ENCODE measurements at places on chromosomes 2 and 18.

DNA sequence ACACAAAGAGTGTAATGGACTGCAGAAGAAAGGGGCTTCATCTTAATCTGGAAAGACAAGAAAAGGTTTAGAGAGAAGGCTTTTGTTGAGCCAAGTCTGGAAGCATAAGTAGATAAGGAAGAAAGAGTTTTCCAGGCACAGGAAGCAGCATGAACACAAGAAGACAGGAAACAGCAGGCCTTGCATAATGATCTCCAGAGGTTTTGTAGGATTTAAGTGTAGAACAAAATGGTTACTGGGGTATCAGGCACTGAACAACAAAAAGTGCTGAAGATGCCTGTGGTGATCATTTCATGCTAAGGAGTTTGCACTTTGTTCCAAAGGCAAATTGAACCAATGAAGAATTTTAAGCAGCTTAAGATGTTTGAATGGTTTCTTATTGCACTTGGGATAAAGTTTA is 281.6 kb upstream of the TANK start:
- no peak for DNase-seq

GRCh38 chr2:33217406-33217805 is 259.0 kb upstream of the RASGRP3 start:
- no peak for DNase-seq

DNA sequence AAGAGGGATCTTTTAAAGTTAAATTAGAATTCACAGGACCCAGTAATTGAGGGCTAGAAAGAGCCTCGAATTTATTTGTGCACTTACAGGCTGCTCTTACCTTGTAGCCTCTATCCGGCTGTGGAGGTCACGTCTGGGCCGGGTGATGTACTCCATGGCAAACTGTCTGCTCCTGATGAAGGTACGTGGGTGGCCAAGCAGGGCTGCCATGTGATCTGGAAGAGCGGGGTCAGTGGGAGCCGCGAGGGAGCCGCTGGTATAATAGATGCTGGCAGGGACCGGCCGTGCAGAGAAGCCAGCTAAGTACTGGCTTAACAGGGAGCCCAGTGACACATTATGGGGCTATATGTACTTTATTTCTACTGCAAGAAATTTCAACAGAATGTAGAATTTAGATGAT is 59.2 kb downstream of the ADI1 start:
- no peak for DNase-seq

GRCh38 chr18:55585065-55585919 is 2.7 kb downstream of the TCF4 start:
- DNase-seq, result no peak

DNA sequence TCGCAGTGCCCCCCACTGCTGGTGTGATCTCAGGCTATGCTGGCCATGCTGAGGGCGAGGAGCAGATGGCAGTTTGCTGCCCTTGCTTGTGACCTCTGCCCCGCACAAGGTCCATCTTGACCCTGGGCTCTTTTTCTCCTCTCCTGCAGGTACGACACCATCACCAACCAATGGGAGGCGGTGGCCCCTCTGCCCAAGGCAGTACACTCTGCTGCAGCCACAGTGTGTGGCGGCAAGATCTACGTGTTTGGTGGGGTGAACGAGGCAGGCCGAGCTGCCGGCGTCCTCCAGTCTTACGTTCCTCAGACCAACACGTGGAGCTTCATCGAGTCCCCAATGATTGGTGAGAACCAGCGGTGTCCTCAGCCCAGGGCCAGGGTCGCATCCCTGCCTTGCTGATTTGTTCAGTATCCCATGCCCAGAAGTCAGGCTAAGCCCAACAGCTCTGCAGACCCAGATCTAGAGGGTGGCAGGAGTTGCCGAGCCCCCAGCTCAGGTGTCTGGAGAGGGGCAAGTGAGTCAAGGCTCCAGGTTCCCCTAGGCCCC is 223.8 kb downstream of the ATAD2B start:
- no peak for DNase-seq

GRCh38 chr2:105760639-105761337 is 16.1 kb downstream of the NCK2 start:
- no peak for DNase-seq

- DNase-seq, result no peak
These were observed 172.2 kb downstream of the LDLRAD4 start for GRCh38 chr18:13390711-13391110.

GRCh38 chr2:183606718-183607085 is 482.5 kb downstream of the NUP35 start:
- no peak for DNase-seq

DNA sequence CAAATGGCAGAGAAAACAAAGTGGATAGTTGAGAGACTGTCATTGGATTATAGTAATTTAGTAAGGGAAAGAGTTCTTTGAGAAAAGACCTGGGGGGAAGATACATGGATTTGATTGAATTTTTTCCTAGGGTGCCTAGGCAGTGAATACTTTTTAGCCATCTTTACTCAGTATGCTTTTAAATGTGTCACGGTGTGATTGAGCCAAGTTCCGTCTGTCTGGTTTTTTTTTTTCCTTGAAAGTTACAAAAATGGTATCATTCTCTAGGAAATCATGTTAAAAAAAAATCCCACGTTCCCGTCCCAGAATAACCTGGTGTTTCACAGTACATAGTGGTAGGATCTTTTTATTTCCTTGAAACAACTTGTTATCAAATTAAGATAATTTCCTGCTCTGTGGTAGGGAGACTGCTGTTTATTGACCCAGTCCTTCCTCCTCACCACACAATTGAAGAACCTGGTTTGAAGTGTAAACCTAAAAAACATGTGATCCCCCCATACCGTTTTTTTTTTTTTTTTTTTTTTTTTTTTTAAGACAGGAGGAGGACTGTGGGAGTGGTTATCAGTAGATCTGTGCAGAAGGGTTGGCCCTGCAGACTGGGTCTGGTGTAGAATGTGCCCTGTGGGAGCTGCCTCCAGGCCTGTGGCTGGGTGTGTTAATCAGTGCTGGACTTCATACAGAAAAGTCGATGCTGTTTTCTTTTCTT is 55.1 kb downstream of the DGKD start:
- no peak for DNase-seq

DNA sequence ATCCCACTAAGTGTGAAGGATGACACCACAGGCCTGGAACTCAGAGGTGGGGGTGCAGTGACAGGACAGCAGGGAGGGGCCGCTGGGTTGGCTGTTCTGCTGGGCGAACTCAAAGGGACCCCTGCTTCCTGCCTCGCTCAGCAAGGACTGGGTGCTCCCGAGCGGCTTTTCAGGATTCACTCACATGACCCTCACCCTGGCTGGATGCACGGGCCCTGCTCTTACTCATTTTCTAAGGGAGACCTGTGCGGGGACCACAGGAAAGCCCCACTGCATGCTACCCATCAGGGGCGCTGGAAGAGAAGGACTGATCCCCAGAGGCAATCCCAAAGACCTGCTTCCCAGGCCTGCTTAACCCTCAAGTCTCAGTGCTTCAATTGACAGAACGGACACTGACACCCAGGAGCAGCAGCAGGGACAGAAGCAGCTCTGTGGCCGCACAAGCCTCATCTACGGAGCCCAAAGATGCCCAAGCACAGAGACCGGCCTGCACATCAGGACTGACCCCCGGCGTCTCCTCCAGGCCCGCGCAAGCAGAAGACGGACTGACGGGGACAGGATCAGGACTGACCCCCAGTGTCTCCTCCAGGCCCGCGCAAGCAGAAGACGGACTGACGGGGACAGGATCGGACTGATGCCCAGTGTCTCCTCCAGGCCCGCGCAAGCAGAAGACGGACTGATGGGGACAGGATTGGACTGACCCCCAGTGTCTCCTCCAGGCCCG is 29.6 kb downstream of the THAP4 start:
- DNase-seq, result no peak

- no peak for DNase-seq
These were observed 9.3 kb upstream of the ATL2 start for GRCh38 chr2:38386377-38386776.

DNA sequence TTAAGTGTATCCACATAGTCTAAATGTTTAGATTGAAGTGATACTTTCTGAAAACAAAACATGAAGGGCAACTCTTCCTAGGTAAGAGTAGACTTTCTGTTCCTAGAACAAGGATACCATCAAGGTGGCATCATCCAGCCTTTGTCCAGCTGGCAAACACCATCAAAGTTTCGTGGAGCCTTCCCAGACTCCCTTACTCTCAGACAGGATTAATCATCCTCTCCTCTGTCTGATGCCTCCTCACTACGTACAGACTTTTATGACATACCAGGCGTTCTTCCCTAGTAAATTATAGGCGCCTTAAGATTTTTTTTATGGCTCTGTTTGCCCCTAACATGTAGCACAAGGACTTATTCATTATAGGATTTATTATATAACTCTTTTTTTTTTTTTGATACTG is 29.4 kb upstream of the ASNSD1 start:
- no peak for DNase-seq

- no peak for DNase-seq
These were observed 21.2 kb upstream of the ACVR1 start for GRCh38 chr2:157897106-157897971.

DNA sequence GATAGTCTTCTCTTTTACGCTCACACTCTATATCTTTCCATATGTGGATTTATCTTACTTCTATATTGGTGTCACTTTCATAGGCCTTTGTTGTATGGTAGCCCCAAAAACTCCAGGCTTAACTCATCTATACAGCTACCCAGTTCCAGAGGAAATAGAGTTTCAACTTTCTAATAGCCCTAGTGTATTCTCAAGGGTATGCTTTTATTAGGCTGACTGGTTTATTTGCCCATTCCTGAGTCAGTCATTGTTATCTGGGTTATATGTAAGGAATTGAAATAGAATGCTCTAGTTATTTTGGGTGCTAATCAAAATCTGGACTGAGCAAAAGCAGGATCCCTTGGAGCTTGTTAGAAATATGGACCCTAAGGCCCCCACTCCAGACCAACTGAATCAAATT is 307.4 kb upstream of the KCNJ3 start:
- DNase-seq, result no peak

GRCh38 chr18:46069524-46069923 is 2.5 kb downstream of the PSTPIP2 start:
- no peak for DNase-seq

GRCh38 chr2:46350029-46350689 is 53.0 kb downstream of the EPAS1 start:
- DNase-seq, result no peak

GRCh38 chr2:156219491-156220100 is 112.9 kb downstream of the NR4A2 start:
- no peak for DNase-seq

GRCh38 chr2:170019060-170019805 is 158.7 kb upstream of the MYO3B start:
- no peak for DNase-seq

- no peak for DNase-seq
These were observed 57.9 kb upstream of the GLI2 start for GRCh38 chr2:120677696-120678247.

DNA sequence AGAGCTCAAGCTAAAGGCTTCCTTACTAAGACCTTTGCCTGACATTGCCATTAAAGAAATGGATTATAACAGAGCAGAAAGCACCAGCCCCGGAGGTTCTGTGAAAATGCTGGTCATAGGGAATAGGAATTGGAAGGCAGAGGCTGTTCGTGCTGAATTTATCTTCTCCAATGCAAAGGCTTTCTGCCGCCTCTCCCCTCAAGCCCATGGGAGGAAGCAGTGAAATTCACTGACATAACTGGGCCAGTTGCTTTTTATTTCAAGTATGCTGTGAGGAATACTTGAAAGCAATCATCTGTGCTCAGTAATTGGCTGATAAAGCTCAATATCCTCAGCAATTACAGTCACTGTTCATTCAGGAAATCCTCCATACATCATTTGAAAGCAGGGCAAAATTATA is 85.4 kb upstream of the LINC00305 start:
- no peak for DNase-seq

GRCh38 chr2:63008838-63009237 is 41.8 kb upstream of the OTX1 start:
- DNase-seq, result no peak

GRCh38 chr2:205750797-205751196 is 68.5 kb downstream of the NRP2 start:
- DNase-seq, result no peak

GRCh38 chr18:10035281-10035991 is 121.6 kb downstream of the VAPA start:
- DNase-seq, result no peak

DNA sequence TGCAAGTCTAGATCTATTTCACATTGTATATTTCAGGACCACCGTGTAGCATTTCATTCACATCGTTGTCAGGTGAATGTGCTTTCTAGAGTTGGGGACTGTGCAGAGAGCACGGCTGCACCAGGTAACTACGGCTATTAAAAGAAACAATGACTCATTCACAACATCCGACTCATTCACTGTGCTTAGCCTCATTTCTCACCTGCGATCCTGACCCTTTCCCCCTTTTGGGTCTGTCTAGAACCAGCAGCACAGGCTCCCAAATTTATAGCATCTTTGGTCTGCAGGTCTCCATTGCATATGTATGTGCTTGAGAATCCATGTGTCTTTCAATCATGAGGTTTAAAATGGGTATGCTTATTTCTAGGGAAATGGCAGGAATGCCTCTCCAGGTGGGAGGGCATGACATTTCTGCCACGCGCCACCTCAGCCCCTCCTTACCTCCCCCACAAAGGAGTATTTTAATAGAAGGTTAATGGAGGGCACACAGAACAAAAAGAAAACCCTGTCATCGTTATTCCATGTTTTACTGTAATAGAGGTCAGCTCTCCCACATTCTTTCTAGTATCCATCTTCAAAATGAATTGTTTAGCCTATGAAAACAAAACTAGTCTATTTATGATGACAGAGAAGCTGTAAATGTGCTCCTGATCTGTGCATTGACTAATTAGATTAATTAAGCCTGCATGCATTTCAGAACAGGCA is 246.7 kb upstream of the EPHA4 start:
- DNase-seq, result no peak

- DNase-seq, result no peak
These were observed 162.8 kb upstream of the LRRTM1 start for GRCh38 chr2:80467262-80467811.

DNA sequence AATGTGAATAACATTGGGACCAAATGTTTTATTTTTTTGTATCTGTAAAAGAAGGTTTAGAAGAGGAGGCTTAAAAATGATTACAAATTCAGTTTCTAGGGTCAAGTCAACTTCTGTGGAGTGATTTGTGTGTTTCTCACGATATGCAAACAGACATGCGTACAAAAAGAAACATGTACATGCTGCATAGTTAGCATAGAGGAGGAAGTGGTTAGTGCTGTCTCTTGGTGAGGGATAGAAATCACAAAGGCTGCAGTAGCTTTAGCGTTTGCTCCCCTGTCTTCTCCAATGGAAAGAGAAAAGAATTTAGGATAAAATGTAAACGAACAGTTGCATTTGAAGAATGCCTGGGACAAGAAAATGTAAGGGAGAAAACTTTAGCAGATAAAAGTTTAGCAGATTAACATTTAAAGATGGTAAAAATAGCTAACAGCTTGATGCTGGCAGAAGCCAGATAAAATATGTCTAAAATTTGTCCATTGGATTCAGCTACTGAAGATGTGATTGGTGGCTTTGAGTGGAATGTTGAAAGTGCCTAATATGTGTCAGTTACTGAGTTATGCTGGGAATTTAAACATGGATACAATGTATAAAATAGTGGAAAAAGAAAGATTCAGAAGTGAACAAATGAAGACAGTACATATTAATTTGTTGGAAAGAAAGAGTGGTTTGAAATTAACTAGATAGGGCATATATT is 44.9 kb downstream of the MALT1 start:
- no peak for DNase-seq

All from substantia nigra (tissue), 51 donors.